ENCODE measurements at places on chromosomes 7 and 10. TPM values are rescaled to one million over a fixed set of nuclear protein-coding genes. Genes with fewer than 3 reads are reported as not detected.
A peak's percentile ranks its signal among the peaks of the same experiment; 100 is the strongest.

DNA sequence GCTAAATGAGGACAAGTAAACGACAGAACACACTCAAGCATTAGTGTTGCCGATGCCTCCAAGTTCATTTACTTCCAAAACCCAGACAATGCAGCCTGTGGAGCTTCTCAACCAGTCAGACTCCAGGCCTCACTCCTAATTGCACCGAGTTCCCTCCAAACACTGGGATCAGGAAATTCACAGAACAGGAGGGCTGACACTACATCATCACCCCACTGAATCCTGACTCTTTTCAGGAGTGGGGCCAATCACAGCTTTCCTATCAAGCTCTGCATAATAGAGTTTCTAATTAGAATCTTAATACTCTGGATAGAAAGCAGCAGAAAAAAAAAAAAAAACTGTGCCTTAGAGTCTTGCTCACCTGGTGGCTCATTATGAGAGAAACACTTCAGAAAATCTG, 103.7 kb downstream of the GLI3 start:
- DNase-seq = no peak

DNA sequence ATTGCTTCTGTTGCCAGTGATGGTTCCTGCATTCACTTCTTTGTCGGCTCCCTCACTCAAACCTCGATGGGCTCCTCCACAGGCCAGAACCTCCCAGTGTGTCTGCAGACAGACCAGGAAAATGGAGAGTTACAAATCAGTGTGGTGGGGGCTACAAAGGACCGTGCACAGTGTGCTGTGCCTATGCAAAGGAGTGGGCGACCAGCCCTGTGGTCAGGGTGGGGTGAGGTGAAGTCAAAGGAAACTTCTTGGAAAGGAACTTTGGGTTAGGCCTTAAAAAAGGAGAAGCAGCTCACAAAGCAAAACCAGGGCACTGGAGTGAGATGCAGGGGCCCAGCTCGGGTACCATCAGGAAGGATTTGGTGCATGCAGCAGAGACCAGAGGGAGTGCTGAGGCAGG, 304.3 kb upstream of the ZMIZ1 start:
- no peak for DNase-seq

GRCh38 chr10:118258285-118258684, 83.8 kb downstream of the FAM204A start:
- DNase-seq = no peak

DNA sequence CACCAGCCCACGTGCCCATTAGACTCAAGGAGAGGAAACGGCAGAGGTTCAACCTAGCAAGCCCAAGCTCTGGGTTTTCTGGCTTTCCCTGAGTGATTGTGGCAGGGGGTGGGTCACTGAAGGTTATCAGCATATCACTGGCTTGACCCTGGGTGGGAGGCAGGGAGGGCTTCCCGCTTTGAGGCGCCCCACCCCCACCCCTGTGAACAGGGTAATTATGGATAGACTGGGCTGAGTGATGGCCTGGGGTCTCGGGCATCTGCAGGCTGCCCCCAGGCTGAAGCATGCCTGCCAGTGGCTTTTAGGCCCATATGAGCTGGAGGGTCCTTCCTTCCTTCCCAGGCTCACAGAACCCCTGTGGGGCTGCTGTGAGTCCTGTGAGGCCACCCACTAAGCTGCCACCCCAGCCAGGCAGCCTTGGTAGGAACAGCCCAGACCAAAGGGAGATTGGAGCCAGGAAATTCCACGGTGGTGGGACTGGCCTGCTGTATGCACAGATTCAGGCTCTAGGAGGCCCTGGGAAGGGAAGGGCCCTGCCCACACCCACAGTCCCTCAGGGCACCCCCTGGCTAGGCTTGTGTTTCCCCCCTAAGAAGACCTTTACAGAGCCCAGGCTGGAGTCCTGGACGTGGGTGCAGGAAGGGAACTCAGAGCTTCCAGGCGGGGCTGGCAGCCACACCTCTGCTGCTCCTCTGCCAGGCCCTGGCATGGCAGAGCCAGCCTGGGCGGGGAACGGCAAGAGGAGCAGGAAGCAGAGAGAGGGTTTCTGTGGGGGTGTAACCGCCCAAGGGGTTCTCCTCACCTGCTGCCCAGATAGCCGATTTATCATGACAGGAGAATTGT, 33.1 kb downstream of the GPRIN2 start:
- peak; percentile 41 for DNase-seq

DNA sequence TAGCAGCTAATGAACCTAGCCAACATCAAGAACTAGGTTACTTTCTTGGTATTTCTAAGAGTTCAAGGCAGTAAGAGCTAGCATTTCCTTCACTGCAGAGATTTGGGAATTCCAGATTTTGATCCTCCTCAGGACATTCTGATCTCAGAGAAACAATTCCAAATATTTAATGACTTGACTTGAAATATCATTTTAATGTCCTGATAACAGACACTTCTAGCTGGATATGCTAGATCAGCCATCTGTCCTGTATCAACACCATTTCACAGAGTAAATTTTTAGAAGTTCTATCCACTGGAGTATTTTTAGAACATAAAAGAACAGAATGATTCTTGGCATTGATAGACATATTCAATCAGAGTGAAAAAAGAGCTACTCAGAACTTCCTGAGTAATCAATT, 151.3 kb downstream of the RAPGEF5 start:
- DNase-seq = no peak

DNA sequence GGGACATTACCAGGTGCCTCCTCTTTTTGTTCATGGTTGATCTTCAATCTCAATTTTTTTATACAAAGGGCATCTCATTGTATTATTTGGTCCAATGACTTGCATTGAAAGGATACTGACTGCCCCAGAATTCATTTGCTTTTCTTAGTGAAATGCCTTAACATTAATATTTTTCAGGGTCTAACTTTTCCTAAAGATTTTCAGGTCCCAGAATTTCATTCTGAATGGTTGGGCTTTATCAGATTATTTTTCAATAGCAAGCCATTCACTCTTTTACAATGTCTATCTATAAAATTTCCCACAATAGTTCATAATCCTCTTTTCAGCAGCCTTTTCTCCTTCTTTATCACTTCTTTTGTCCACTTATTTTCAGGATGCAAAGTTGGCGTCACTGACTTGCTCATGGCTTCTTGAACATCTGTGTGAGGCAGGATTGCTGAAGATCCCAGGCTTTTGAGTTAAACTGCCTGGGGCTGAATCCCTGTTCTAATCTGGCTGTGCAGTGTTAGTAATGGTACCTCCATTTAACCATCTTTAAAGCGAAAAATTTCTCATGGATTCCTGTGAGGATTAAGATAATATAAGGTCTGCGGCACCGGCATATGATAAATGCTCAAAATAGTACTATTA, 131.7 kb upstream of the HDAC9 start:
- DNase-seq = no peak

- no peak for DNase-seq
Observed at GRCh38 chr7:38907766-38908165, 1.2 kb downstream of the VPS41 start.

- no peak for DNase-seq
Observed at GRCh38 chr7:94439893-94440381, 45.2 kb downstream of the COL1A2 start.

DNA sequence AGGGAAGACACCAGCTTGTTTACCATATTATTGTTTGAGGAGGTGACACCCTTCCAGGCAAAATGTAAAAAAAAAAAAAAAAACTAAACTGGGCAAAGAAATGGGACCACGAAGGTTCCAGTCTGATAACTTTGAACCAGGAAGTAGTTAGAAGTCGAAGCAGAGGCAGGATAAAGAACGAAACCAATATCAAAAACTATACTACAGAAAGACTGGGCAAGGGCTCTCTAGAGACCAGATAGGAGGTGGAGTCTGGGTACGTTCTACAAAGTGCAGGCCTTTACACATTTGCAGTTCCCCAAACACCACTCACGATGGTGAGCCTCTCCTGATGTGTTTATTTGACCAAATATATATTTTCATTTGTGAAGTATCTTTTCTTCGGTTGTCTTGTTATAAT, 125.7 kb upstream of the CDK1 start:
- no peak for DNase-seq

GRCh38 chr10:85787881-85788280, 578.7 kb downstream of the GRID1 start:
- DNase-seq = no peak

- no peak for DNase-seq
Observed at GRCh38 chr10:66827353-66827752, 98.5 kb upstream of the LRRTM3 start.

DNA sequence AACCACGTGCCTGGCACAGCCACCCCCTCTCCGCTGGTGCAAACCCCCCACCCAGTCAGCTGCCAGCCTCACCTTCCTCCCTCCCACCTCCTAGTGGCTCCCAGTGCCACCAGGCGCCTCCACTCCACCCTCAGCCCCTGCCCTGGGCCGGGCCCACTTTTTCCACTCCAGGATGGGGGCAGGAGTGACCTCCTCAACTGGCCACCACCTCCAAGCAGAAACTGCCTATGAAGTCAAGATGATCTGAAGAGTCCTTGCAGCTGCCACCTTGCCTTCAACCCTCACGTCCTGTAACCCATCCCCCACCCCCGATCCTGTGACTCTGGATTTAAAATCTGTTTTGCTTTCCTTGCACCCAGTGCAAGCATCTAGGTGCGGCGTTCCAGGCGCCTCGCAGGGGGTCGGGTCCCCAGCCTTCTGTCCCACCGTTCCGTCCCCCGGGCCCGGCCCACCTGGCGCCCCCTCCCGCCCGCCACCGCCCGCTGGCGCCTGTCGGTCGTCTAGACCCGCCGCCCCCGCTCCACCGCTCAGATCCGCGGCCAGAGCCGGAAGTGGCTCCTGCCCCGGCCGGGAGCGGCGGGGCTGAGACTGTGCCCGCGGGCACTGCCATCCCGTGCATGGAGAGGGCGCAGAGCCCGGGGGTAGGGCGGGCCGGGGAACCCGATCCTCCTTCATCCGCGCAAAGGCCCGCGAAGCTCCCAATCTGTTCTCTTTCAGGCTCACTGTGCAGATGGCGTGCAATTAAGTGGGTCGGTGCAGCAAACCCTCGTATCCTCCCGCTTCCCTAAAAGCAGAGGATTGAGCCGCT, 51.2 kb upstream of the GTF2I start:
- DNase-seq = peak; percentile 24

DNA sequence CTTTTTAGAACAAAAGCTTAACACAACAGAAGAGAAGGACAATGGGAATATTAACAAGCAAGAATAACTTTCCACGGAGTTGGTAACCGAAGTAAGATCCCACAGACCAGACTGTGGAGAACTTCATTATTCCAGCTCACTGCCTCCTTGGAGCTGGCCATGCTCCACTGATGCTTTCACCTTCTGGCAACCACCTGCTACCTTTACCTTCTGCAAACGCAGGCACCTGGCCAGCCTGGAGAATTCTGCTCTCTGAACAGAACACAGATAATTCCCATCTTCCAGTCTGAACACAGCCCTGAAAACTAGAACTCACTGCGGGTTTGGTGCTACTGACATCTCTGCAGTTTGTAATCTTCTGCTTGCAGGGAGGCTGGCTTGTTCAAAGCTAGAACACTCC, 66.5 kb downstream of the JAZF1 start:
- DNase-seq = no peak

DNA sequence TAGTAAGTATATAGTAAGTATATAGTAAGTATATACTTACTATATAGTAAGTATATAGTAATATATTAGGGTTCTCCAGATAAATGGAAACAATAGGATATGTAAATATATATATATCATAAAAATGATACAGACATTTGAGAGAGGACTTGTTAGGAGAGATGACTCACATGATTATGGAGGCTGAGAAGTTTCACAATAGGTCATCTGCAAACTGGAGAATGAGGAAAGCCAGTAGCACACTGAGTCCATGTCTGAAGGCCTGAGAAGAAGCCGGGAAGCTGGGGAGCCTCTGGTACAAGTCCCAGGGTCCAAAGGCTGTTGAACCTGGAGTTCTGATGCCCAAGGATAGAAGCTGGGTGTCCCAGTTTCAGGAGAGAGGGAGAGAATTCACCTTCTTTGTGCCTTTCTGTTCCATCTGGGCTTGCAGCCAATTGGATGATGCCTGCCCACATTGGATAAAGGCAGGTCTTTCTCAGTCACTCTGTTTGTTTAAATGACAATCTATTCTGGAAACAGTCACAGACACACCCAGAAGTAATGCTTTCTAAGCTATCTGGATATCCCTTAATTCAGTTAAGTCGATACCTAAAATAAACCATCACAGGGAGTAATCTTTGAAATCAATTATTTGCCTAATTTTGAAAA, 205.5 kb upstream of the CDC14C start:
- no peak for DNase-seq

DNA sequence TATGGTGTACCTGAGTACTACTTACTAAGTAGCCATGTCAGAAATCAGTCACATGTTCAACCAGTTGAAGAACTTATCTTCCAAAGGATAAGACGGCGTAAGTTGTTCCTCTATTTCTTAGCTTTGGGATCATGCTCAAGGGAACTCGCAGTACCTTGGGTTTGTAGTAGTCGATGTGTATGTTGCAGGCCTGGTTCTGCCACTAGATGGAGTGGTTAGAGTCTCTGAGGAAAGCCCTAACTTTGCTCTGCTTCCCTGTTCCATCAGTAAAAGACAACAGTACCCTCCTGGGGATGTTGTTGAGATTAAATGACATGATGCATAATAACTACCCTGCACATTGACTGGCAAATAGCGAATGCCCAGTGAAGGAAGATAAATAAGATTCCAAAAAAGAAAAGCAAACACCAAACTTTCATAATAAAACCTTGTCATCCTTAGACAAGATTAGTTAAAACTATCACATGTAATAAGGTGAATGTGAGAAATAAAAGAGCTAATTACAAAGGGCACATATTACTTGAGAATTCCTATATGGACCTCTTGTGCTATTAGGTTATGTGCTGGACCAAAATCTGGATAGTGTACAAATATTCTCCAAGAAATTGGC, 165.9 kb downstream of the ABCA13 start:
- no peak for DNase-seq

- no peak for DNase-seq
Observed at GRCh38 chr7:36082910-36083309, 70.1 kb upstream of the EEPD1 start.

- no peak for DNase-seq
Observed at GRCh38 chr7:41007351-41007751, 695.5 kb downstream of the INHBA start.

GRCh38 chr10:66925896-66926715, at the start of gene LRRTM3:
Gene LRRTM3, plus strand, starts transcription at chr10:66926036.
- DNase-seq = peak; percentile 17

DNA sequence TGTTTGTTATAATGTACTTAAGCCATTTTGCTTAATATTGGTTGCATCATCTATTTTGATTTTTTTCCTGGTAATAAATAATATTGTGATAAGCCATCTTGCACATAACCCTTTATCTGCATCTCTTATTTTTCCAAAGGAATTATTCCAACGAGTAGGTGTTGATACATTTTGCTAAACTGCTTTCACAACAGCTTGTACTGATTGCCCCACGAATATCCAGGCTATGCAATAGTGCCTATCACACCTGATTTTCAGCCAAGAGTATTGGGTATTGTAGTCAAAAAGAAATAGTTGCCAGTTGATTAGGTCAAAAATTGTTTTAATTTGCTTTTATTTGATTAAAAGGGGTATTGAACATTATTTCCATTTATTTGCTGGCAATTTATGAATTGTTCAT, 20.7 kb downstream of the CREB5 start:
- DNase-seq = no peak

EFCAB10 gene
- total RNA-seq = not detected

HOXA5 gene
- total RNA-seq = 0.95 TPM

PKD2L1 gene
- total RNA-seq = not detected

GATA3 gene
- total RNA-seq = 1.1 TPM

PGAM2 gene
- total RNA-seq = 471 TPM

All from heart right ventricle (tissue), 16 donors.